ENCODE measurements at places on chromosomes 5 and 9.

GRCh38 chr9:115596021-115596745 is 478.2 kb upstream of the TNC start:
- no peak for DNase-seq

- DNase-seq = no peak
These were observed 471.9 kb upstream of the RGMB start for GRCh38 chr5:98301547-98301946.

DNA sequence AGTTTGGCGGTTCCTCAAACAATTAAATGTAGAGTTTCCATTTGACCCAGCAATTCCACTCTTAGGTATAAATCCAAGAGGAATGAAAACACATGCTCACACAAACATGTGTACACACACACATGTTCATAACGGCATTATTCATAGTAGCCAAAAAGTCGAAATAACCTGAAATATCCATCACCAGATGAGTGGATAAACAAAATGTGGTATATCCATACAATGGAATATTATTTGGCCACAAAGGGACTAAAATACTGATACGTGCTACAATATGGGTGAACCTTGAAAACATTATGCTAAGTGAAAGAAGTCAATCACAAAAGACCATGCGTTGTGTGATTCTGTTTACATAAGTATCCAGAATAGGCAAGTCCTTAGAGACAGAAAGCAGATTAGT is 8.7 kb downstream of the RGS3 start:
- DNase-seq = no peak

DNA sequence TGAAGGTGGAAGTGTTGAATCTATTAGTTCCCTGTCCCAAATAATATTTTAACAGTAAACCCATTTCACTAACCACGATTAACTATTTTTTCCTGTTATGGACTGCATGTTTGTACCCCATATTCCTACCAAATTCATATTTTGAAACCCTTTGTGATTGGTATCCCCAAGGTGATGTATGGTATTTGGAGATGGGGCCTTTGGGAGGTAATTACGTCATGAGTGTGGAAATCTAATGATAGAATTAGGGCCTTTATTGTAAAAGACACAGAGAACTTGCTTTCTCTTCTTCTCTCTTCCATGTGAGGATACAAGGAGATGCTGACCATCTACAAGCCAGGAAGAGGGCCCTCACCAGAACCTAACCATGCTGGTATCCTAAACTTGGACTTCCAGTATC is 744.7 kb downstream of the DTWD2 start:
- no peak for DNase-seq

- DNase-seq = no peak
These were observed 381.1 kb upstream of the CDH10 start for GRCh38 chr5:25025831-25026230.

GRCh38 chr5:163670036-163670435 is 164.6 kb downstream of the MAT2B start:
- DNase-seq = no peak

GRCh38 chr5:1985781-1986180 is 103.1 kb upstream of the IRX4 start:
- DNase-seq = no peak
